GM10248 (cell line): ENCODE measurements at places on chromosomes 6 and 20.

DNA sequence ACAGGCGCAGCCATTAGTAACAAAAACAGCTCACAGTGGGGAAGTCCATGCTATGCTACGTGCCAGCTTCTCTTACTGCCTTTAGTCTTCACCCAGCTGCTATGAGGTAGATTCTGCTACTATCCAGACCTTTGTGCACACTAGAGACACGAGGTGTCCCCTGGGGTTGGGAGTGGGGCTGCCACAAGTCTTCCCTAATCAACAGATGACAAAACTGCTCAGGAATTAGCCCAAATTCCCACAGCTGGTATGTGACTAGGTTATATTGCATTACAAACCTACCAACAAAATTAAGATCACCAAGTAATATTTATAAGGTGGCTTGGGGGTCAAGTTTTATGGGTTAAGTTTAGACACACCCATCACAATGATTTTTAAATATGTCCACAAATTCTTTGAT, 63.3 kb downstream of the PSMB1 start:
- no peak for DNase-seq

DNA sequence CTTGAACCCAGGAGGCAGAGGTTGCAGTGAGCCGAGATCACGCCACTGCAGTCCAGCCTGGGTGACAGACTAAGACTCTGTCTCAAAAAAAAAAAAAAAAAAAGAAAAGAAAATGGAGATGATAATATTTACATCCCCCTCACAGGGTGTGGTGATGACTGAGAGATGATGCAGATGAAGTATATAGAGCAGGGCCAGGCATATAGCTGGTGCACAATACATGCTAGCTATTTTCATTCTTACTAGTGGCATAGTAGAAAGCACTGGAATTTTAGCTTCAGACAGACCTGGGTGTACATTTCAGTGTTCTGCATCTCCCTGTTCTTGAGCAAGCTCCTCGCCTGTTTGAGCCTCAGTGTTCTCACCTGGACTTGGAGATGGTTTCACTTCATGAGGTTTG, 36.9 kb downstream of the CEBPB start:
- no peak for DNase-seq

DNA sequence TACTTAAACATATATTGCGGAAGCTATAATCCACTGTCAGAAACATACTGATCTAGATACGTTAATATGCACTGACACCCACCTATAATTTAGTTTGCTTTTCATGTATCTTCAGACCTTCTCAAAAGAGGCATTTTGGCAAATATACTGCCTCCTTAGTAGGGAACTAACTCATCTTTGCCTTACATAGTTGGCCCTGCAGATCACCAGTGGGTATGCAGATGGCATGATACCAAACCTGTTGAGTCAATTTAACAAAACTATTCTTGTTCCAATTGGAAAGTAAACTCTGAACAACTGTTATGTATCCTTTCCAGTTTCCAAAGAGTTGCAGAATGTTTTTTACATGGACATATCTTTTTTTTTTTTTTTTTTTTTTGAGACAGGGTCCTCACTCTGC, 35.6 kb upstream of the TBC1D20 start:
- DNase-seq, result no peak

GRCh38 chr20:47669152-47669425, 116.2 kb downstream of the SULF2 start:
- DNase-seq, result no peak

DNA sequence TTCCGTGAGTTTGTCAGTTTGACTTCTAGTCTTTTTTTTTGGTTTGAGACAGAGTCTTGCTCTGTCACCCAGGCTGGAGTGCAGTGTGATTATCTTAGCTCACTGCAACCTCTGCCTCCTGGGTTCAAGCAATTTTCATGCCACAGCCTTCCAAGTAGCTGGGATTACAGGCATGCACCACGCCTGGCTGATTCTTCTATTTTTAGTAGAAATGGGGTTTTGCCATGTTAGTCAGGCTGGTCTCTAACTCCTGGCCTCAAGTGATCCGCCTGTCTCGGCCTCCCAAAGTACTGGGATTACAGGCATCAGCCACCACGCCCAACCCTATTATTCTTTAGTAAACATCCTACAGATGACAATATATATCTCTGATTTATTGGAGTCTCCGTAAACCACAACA, 506.5 kb downstream of the PREX1 start:
- DNase-seq, result no peak

GRCh38 chr6:332671-333070, 40.4 kb downstream of the DUSP22 start:
- no peak for DNase-seq

DNA sequence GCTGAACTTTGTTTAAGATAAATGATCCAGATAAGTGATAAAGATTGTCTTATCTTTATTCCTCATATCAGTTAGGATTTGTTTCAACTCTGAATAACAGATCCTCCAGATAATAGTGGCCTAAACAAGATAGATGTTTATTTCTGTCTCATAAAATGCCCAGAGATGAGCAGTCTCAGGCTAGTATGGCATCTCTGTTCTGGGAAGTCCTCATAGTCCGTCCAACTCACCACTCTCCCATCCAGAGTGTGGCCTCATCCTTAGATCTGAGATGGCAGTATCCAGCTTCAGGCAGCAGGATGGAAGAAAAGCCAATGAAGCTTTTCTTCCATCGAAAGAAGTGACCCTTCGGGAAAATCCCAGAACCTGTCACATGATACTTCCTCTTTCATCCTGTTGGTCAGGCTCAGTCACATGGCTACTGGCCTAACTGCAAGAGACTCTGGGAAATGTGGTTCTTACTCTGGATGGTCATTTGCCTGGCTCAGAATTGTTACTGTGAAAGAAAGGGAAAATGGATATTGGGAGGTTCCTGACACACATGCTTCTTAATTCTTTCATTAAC, 29.4 kb upstream of the TAGAP start:
- DNase-seq, result no peak

- DNase-seq, result peak; percentile 51
These were observed 107.7 kb upstream of the DTNBP1 start for GRCh38 chr6:15770347-15771143.

- no peak for DNase-seq
These were observed 9.5 kb downstream of the CNKSR3 start for GRCh38 chr6:154500769-154501577.

DNA sequence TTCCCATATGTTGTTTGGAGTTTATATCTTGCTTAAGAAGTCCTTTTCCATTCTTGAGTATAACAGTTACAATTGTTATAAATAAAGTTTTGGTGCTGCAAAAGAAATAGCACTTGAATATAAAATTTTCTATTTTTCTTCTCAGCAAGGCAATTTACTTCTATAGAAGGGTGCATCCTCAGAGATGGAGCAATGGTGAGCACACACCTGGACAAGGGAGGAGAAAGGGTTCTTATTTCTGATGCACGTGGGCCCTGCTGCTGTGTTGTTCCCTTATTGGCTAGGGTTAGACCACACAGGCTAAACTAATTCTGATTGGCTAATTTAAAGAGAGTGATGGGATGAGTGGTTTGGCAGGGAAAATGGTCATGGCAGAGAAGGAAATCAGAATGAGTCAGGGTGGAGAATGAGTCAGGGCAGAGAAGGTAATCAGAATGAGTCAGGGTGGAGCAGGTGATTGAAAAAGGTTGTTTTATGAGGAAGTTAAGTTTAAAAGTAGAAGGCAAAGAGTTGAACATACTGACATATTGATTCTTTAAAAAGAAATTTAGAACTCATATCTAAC, 38.0 kb downstream of the CST8 start:
- no peak for DNase-seq

GRCh38 chr6:41439524-41440418, 104.4 kb downstream of the NCR2 start:
- DNase-seq, result peak; percentile 74

DNA sequence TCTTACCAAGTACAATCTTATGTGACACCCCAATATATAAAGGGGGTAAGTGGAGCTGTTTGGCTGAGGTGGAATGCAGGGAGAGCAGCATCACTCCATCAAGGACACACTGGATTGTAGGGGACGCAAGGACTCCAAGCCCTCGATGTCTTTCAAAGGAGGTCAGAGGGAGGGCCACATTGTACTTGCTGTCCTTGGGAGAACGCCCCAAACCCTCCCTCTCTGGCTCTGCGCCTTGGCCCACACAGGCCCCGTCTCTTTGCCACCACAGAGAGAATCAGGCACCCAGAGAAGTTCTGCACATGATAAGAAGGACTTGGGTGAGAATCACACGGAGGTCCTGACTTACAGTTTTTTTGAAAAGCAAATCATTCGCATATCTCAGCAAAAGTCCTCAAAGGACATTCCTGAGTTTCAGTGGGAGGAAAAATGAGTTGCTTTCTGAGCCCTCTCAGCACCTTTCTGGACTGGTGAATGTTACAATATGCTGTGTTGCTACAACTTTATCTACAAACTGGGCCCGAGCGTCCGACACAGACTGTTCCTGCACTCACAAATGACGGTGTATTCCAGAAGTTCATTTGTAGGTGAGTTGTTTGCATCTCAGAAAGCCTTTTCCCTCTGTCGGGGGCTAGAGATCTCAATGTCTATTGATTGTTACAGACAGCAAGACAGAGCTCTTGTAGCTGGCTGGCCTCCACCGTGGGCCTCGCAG, 92.5 kb upstream of the AKAP12 start:
- DNase-seq, result no peak

DNA sequence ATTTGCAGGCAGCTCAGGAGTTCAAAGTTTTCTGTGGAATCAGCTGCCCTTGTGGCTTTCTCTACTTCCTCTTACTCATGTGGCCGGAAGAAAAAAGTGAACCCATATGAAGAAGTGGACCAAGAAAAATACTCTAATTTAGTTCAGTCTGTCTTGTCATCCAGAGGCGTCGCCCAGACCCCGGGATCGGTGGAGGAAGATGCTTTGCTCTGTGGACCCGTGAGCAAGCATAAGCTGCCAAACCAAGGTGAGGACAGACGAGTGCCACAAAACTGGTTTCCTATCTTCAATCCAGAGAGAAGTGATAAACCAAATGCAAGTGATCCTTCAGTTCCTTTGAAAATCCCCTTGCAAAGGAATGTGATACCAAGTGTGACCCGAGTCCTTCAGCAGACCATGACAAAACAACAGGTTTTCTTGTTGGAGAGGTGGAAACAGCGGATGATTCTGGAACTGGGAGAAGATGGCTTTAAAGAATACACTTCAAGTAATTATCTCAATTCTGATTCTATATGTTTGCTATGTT, 1.1 kb downstream of the MGME1 start:
- peak; percentile 49 for DNase-seq

DNA sequence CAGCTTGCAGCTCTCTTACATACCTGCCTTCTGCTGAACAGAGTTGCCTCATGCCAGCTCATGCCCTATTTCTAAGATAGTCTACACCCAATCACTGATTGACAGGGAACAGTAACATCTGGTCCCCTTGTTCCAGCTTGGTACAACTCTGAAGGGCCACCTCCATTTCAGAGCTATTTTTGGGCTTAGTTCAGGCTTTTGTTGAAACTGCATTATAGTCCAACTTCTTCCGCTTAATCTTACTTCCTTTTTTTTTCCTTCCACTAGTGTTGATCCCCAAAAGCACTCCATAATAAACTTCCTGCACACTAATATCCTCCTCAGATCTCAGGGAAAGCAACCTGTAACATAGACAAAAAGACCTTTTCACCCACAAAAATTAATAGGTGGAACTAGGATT, 65.7 kb upstream of the TNFRSF21 start:
- DNase-seq, result no peak

DNA sequence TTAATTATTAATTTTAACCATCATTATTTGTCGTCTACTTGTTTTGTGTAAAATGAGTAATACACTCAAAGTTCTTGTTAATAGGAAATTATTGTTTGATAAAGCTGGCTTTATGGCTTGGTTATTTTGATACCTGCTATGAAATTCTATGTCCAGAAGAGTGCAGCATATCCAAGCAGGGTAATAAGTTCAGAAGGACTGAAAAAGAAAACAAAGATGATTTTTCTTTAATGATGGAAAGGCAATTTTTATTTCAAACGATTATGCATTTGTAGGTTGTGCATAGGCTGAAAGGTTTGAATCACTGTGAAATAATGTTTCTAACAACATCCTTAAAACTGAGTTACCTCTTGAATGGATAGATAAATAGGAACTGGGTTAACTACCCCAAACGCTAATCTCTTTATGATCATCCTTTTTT, 1.4 kb upstream of the MAN1A1 start:
- DNase-seq, result no peak

DNA sequence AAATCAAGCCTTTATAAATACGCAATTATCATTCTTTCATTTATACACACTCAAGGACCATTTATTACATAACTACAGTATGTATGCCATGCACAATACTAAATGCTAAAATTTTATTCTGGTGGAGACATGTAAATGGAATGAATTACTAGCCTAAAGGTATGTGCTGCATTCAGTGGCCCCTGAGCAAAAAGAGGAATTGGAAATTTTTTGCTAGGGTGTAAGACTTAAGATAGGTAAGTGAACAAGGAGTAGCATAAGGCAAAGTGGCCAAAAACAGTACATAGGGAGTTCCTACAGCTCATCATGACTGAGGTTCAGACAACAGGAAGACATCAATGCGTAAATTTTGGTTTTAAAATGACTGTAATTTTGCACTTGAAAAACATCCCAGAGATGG, 2.3 kb upstream of the MTFR2 start:
- no peak for DNase-seq

- DNase-seq, result no peak
These were observed 177.6 kb downstream of the PLCB1 start for GRCh38 chr20:8309634-8310033.

DNA sequence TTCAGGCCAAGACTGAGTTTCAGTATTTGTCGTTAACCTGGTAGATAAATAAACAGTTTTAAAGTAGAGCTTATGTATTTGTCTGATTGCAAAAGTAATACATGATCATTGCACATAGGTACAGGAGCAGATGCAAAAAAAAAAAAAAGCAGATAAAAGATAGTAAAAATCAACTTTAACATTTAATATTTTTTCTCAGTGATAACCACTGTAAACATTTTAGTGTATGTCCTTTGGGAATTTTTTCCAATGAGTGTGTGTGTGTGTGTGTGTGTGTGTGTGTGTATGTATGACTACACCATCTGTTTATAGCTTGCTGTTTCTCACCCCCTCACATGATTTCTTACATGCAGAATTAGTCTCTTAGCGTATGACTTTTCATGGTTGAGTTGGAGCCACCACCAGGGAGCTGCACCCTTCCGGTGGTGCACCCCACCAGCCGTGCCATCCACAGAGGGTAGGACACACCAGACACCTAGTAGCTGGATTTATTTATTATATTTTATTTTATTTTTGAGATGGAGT, 26.3 kb downstream of the WRNIP1 start:
- no peak for DNase-seq
